NCI-H2081 treated with DMSO at 0.1 percent for 48 hours (cell line): ENCODE measurements at places on chromosomes 1 and 21.
A peak's percentile ranks its signal among the peaks of the same experiment; 100 is the strongest.

- DNase-seq: no peak
Measured at GRCh38 chr1:27445177-27445936, 44.6 kb downstream of the WASF2 start.

DNA sequence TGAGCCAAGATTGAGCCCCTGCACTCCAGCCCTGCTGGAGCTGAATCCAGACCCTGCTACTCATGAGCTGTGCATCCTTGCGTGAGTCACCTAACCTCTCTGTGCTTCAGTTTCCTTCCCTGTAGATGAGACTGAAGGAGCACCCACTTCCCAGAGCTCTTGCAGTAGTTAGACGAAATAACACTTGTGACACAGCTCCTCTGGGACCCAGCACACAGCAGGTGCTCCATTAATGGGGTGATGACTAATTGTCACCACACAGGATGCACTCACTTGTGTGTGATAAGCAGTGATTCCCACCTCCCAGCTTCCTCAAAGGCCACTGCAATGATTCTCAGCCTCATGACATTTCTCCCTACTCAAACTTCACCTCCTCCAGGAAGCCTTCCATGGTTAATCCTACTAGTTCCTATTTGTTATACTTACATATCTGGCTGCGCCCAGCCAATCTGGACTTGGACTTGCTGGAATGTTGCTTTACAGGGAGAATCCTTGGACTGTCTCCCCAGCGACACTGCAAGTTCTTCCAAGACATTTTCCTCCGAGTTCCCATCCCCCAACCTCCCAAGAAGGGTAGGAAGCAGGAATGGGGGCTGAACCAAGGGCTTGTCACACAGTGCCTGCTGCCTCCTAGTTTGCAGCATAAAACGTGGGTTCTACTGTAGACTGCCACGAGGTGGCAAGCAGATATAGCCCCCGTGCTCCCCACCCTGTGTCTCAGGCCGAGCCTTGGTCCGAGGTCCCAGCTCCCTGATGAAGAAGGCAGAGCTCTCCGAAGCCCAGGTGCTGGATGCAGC is 17.2 kb downstream of the DRAXIN start:
- no peak for DNase-seq

- DNase-seq: no peak
Measured at GRCh38 chr1:119052267-119052666, 64.1 kb upstream of the TBX15 start.

- no peak for DNase-seq
Measured at GRCh38 chr1:53354119-53354518, 26.2 kb upstream of the LRP8 start.

DNA sequence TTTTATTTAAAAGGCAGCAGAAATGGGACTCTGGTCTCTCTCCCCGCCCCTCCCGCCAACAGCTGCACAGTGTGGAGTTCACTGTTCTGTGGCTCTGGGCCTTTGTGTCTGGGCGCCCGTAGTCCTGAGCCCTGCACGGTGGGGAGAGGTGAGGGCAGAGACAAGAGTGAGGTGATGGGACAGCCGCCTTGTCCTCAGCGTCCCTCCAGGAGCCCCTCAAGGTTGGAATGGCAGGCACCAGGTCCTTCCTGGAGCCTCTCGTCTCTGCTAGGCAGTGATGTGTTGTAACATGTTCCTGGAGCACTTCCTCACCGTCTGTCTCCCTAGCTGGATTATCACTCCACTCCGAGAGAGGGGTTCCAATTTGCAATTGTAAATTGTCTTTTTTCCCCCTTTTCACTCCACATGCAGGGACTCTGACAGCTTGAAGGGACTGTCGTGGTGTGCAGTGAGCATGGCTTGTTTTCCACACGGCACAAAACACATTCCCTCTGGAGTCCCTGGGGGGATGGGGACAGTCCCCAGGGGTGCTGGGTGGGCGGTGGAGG is 44.6 kb upstream of the C1orf174 start:
- no peak for DNase-seq

- no peak for DNase-seq
Measured at GRCh38 chr21:27320868-27321267, 354.0 kb upstream of the ADAMTS5 start.

- DNase-seq: no peak
Measured at GRCh38 chr21:43979654-43980053, 32.5 kb upstream of the TRAPPC10 start.

DNA sequence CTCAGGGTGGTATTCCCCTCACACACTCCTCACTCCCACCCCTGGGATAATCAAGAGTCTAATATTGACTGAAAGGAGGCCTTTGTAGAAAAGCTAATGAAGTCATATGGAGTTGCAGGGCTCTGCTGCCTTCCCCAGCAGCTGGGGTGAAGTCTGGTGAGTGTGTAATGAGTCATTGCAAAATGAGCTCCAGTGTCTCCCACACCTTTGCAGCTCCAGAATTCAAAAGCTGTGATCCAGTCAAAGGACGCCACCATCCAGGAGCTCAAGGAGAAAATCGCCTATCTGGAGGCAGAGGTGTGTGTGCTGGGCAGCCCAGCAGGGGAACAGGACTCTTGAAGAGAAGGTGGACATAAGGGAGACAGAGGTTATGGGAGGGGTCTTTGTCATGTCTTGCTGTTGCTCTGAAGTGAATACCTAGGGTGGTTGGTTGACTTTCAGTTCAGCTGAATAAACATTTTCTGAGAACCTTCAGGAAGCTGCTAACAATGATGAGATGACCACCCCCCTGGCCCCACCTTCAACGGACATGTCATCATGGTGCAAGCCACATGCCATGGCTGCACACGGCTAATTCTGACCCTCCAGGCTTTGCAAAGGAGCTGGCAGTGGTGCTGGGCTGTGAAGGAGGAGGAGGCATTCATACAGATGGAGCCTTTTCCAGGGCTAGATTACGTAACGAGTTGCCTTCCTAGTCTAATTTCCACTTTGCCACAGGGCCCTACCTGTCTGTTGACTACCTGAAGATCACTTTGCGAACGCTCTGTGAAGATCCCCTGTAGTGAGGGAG is 32.2 kb upstream of the SNX27 start:
- DNase-seq: no peak

GRCh38 chr1:236515443-236515958 is 8.3 kb upstream of the LGALS8 start:
- peak; percentile 93 for DNase-seq

DNA sequence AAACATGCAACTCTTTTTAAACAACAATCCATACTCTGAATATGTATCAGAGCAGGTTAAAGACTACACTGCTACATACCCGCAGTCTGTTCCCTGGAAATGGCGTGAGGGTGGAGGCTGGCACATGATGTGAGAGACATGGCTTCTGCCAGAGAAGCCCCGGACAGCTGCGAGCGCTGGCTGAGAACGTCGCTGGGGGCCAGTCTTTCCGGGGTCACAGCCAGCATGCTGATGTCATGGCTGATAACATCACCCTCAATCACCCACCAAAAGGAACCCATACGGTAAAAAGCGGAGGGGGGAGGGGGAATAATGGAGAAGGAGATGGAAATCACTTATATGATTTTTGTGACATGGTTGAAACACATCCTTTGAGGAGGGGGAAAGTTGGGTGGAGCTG is 29.1 kb downstream of the C1orf198 start:
- no peak for DNase-seq
